ENCODE measurements at places on chromosomes 7 and 10.

- DNase-seq = no peak
These were observed 1.3 kb downstream of the COL1A2 start for GRCh38 chr7:94396037-94396431.

DNA sequence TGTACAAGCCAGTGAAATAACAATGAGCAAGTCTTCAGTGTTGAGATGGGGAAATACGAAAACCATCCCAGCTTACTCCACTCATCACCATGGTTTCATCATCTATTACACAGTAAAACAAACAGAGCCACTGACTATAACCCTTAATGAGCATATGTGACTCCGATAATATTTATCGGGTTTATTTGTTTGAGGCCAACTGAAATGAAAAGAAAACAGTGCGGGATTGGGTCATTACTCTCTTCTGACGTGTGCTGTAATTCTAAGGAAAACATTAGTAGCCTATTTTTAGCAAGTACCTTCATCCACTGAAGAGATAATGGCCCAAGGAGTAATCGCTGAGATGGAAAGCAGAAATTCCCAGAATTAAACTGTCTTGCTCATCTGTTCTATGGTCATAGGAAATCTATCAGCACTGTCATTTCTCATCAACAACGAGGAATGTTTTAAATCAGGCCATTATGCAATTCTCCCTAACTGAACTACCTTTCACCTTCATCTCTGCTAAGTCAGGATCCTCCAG, 716.5 kb downstream of the INHBA start:
- DNase-seq = no peak

DNA sequence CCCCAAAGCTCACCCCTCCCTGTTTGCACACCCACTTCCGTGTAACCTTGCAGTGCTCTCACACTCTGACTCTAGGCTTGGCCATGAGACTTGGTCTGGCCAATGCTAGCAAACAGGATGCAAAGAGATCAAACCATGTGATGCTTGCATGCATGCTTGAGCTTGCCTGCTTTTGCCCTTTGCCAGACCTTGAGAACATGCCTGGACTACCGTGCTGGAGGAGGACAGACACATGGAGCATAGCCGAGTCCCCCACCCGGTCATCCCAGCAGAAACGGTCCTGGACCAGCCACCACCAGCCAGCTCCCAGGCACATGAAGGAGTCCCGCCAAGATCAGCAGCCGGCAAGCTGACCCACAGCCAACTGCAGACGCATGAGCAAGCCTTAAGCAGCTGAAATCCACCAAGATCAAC, 23.4 kb downstream of the PYROXD2 start:
- no peak for DNase-seq

DNA sequence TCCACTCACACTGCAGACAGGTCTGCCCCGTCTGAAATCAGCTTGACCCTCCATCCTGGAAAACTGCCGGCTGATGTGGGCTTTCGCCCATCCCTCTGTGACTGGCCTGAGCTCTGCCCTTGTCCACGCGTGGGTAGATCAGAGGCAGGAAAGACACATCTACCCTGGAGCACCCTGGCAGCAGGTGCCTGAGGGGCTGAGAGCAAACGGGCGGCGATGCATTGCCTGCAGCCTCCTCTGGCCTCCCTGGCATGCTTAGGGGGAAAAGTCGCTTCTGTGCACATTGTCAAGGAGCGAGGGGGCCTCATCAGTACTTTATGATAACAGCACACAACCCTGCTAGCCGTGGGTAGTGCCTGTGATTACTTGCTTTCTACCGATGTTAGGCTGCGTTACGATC, 109.4 kb downstream of the ADARB2 start:
- DNase-seq = peak; percentile 20

- no peak for DNase-seq
These were observed 51.2 kb downstream of the INSYN2A start for GRCh38 chr10:127145173-127145572.

DNA sequence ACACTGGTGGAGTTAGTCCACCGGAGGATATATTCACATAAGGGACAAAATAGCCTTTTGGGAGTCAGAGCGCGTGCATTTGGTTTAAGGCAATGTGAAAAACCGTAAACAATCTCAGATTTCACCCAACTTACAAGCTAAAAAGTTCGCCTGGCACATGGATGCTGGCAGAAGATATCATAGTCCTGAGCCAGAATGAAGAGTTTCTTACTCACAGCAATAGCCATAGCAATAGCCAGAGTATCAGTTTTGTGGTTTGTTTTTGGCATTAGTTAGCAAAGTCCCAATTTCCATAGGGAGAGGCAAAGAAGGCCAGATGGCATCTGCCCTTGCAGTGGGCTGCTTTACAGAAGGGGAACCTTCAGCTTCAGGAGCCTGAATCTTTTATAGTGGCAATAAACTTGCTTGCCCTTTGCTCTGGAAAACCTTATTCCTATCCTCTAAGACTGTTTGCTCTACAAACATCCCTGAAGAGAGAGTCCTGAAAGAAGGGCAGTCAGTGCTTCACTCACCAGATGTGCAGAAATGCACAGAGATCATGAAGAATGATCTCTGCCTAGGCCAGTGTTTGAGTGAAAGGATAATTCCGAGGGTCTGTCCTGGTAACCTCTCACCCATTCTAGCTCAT, 28.7 kb upstream of the RSBN1L start:
- DNase-seq = no peak

- no peak for DNase-seq
These were observed 138.4 kb downstream of the FGFR2 start for GRCh38 chr10:121459622-121460453.

- DNase-seq = peak; percentile 90
These were observed 41.8 kb downstream of the BLNK start for GRCh38 chr10:96229568-96230030.

DNA sequence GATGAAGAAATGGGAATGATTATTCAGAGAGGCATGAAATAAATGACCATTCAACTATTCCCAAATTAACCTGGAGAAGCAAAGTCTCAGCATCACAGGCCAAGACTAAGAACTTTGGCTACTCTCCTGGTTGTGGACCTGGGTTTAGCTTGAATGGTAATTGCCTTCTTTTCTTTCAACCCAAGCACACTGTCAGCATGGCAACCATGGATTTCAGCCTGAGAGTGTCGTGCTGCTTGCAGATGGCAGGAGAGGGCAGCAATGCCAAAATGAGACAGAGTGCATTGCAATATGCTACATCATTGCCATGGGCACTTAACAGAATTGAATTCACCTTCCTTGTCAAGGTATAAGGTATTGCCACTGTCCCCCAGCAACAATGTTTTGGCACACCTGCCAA, 767.2 kb downstream of the REEP3 start:
- no peak for DNase-seq

GRCh38 chr10:114767986-114768821, 53.4 kb upstream of the FHIP2A start:
- no peak for DNase-seq

- no peak for DNase-seq
These were observed 34.7 kb downstream of the ENTPD7 start for GRCh38 chr10:99693933-99694583.

DNA sequence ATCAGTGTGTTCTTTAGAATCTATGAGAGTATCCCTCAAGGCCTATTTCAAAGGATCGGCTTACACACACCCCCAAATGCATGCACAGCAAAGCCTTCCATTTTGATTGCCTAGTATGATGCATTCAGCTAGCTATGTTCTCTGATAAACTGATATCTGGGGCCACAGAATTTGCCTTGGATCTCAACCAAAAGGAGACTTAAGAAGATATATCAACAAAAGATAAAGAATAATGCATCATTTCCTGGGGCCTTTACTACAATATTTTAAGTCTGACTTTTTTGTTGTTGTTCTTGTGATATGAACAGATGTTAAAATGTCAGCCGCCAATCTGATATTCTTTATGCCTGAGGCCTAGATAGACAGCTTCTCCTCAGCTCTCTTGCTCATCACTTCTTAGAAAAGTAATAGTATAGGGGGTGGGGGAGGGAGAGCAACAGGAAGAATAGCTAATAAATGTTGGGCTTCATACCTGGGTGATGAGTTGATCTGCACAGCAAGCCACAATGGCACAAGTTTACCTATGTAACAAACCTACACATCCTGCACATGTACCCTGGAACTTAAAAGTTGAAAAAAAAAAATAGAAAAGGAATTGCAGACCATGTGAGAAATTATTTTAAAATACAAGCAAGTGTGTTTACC, 792.9 kb upstream of the GHITM start:
- no peak for DNase-seq

DNA sequence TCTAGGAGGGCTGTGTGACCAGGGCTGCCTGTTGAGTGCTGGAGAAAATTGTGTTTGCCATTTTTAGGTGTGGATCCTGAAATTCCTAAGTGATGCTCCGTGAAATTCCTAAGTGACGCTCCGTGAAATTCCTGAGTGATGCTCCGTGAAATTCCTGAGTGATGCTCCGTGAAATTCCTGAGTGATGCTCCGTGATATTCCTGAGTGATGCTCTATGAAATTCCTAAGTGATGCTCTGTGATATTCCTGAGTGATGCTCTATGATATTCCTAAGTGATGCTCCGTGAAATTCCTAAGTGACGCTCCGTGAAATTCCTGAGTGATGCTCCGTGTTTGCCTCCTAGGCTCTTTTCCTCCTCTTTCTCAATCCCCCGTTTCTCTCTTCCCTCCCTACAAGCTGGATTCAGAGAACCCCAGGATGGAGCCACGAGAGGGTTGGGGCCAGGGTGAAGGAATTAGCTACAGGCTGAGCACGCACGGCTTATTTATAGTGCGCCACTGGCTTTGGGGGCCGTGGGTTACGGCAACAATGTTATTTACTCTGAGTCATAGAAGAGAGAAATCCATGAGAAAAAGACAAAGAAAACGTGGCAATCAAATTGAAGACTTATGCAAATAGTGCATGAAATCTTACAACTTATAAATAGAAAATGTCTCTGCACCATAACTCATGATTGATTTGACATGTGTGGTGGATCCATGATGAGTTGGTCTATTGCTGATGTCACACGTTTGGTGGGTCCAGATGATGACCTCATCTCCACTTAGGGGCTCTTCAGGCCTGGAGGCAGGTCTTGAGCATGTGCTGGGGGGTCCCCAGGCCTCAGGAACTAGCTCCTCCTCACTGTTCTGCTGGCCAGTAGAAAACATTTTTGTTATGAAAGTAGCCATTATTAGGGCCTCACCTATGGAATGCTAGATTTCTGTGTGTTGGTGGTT, 224.6 kb downstream of the WDR37 start:
- no peak for DNase-seq

DNA sequence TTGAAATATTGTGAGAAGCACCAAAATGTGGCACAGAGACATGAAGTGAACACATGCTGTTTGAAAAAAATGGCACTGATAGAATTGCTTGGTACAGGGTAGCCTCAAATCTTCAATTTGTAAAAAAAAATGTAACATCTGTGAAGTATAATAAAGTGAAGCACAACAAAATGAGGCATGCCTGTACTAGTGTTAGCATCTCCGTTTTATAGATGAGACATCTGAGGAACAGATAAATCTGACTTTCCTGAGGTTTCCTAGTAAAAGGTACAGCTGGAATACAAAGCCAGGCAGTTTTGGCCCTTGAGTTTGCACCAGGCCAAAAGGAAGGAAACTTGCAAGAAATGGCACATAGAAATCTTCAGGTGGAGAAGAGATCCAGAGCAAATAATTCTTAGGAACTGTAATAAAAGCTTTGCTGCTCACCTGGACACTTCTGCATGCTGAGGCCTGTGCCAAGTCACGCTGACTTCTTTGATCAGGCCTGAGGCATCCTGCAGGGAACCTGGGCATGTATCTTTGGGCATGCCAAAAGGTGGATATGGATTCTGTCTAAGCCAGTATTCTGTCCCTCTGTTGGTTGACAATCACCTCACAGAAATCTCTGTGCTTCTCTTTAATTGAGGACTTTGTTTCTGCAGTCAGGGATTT, 251.5 kb upstream of the PLPP4 start:
- no peak for DNase-seq

DNA sequence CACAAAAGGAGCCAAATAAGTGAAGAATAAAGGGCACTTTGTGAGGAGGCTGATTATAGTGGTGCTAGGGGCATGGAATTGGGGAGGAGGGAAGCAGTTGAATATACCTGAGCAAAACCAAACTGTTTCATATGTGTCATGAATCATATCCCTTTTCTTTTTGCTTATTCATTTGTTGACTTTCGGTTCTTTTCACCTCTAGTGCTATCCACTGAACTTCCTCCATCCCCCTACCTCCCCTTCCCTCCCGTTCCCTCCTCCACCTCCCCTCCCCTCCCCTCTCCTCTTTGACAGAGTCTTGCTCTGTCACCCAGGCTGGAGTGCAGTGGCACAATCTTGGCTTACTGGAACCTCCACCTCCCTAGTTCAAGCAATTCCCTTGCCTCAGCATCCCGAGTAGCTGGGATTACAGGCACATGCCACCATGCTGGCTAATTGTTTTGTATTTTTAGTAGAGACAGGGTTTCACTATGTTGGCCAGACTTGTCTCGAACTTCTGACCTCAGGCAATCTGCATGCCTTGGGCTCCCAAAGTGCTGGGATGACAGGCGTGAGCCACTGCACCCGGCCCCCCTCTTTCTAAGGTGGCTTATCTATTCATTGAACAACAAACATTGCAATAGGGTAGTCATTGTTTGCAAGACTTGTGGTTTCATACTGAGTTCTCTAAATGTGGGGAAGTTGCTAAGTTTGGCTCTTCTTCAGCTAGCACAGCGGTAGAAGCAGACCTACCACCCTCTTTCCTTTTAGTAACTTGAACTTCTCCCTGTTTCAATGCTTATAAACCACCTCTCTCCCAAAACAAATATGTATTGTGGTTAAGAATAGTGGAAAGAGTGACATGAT, 150.4 kb upstream of the PRPS1L1 start:
- peak; percentile 65 for DNase-seq

GRCh38 chr7:18828260-18828993, 289.0 kb downstream of the TWIST1 start:
- DNase-seq = no peak

DNA sequence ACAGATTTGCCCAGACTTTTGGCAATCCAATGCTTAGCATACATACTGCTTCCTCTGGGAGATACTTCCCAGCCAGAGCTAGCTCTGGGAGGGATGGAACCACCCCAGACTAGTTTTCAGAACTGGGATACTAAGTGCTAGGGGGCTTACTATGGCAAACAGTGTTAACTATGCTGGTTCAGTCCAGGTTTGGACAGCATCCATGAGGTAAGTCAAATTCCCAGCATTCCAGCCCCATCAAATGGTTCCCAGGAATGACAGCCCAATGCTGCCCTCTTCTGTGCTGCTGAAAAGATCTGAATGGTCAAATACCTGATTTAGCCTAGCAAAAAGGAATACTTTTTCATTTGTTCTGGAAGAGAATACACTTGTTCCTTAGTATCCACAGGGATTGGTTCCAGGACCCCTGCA, 141.7 kb upstream of the CCDC6 start:
- DNase-seq = no peak

DNA sequence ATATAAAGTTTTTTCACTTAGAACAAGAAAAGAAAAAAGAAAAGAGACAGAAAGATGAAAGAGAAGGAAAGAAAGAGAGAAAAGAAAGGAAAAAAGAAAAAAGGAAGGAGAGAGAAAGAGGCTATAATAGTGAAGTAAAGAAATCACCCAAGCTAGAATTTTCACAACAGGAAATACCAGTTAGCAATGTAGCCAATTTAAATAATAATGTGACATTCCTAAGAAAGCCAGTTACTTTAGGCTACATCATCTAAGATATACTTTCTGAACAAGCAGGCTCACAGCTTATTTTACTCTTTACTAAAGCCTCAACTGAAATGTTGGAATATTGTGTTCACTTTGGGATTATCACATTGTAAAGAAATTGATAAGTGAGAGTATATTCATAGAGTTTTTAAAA, 53.6 kb downstream of the GPR37 start:
- DNase-seq = no peak
